ENCODE measurements at places on chromosomes 5 and 9.

- peak; percentile 65 for DNase-seq
These were observed 40.3 kb downstream of the SLC24A2 start for GRCh38 chr9:19748278-19749126.

GRCh38 chr5:144085381-144085780 is 85.1 kb downstream of the YIPF5 start:
- peak; percentile 56 for DNase-seq

DNA sequence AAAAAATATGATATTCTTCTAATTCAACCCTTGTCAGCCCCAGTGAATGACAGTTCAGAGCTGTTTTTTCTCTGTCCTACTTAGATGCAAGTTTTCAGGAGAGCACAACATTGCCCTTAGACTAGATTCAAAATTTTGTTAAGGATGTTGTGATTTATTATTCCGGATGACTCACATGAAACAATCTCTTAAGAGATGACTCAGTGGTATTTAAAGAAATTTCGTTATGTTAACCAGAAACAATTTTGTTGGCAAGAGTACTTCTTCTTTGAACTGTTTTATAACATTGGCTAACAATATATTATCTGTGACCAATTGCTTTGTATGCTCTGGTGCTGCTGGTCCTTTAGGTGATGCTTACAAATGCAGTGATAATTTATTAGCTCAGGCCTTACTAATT is 132.0 kb downstream of the IZUMO3 start:
- peak; percentile 52 for DNase-seq

DNA sequence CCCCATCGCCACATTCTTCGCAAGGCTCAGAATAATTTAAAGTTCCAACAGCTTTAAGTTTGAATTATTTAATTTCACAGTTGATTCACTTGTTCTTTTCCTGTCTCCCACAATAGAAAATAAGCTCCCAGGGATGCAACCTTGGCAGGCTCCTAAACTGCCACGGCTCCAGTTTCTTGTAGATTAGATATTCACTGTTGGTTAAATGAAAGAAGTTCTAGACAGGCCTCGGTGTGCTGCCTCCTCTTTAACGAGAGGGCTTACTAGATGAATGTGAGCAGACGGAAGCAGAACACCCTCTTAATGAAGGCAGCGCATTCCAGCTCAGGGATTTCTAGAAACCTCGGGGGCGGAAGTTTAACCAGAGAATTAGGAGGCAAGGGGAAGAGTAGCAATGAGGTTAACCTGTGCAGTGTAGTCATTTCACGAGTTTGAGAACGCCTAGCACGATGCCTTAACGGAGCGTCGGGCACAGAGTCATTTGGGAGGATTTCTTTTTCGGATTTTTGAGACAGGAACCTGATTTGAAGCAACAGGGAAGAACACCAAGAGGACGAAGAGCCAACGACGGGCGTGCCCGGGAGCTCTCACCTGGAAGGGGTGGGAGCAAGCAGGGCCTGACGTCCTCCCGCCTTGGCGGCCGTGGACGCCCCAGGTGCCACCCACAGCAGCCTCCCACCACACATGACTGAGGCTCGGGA is 637 bp upstream of the SMC5 start:
- DNase-seq = peak; percentile 84

DNA sequence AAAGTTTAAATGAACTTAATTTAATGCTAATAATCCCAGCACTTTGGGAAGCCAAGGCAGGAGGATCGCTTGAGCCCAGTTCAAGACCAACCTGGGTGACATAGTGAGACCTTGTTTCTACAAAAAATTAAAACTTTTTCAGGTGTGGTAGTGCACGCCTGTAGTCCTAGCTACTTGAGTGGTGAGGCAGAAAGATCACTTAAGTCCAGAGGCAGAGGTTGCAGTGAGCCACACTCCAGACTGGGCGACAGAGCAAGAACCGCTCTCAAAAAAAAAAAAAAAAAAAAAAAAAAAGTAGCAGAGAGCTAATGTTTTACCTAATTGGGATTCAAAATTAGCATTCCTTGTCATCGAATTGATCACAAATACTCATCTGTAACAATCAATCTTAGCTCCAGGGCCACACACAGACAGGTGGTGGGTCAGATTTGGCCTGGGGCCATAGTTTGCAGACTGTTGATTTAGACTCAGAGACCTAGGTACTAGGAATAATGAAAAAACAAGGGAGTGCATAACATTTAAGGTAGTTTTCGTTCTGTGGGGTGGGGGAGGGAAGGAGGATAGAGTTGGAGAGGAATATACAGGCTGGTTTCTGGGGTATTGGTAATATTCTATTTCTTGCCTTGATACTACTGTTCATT is 21.4 kb downstream of the HSDL2 start:
- DNase-seq = no peak

DNA sequence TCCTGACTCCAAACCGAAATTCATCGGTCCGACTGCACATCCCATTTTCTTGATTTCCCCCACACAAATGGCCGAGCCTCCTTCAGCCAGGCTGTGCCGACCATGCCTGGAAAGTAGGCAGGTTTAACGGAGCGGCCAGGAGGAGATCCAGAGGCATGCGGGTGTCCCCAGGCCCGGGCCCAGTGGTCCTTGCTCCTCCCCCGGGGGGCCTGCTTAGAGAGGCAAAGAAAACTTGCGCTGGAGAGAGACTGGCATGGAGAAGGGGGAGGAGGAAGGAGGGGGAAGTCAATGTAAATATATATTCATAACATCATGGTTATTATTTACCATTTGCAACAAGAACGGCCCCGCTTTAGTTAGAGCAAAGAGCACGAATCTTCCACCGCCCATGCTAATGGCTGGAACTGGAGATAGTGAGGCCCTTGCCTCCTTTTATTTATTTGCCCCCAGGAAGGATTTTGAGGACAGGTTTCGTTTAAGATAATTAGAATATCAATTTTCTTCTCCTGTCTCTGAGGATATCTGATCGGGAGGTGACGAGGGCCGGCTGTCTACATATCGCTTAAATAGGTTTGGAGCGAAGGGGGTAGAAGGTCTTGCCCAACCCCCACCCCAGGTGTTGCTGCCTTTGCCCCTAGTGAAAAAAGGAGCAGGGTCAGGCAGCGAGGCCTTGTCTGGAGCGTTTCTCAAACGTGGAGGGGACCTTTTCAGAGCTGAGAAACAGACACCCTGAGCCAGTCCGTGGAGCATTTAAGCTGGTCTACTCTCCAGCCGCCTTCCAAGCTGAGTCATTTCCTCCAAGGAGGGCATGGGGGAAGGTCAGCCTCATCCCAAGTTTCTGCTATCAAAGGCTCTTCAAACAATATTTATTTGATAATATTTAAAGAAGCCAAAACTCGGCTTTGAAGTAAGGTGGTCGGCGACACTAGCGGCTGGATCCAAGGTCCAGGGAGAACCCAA is 2.5 kb downstream of the BARHL1 start:
- peak; percentile 34 for DNase-seq

DNA sequence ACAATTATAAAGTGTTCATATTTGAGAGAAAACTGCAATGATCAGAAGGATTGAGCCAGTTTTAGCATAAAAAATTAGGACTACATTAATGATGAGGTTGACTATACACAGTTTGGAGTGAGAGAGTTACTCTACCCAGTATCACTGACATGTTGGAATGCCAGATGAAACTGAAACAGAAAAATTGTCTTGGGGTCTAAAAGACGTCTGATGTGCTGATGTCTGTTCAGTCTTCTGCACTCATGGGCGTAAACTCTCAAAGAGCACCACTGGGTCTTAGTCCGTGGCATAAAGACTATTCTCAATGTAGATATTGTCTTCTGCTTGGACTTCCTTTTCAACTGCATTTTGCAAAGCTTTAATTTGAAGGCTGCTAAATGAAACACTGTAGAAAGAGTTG is 29.5 kb downstream of the HAVCR1 start:
- no peak for DNase-seq

GRCh38 chr5:57416278-57416994 is 66.2 kb downstream of the ACTBL2 start:
- no peak for DNase-seq

GRCh38 chr9:27474305-27474704 is 49.8 kb upstream of the IFNK start:
- DNase-seq = no peak

GRCh38 chr9:100689635-100690034 is 111.8 kb downstream of the CAVIN4 start:
- DNase-seq = no peak

DNA sequence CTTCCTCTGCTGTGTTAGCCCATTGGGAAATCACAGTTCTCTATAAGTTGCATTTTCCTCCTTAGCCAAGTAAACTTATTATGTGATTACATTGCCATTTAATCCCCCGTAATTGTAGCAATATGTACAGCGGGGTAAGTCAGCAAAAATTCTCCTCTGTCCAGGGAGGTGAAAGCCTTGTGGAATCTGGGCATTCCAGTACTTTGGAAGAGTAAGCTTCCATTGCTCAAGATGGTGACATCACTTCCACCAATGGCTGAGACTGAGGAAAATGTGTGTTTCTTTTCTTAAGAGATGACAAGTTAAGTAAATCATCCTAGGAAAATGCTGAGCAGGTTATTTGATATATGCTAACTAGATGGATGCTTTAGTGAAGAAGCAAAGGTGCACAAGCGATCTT is 436.7 kb downstream of the CETN3 start:
- DNase-seq = peak; percentile 61

GRCh38 chr9:112012026-112012902 is 115.7 kb downstream of the UGCG start:
- DNase-seq = peak; percentile 89

DNA sequence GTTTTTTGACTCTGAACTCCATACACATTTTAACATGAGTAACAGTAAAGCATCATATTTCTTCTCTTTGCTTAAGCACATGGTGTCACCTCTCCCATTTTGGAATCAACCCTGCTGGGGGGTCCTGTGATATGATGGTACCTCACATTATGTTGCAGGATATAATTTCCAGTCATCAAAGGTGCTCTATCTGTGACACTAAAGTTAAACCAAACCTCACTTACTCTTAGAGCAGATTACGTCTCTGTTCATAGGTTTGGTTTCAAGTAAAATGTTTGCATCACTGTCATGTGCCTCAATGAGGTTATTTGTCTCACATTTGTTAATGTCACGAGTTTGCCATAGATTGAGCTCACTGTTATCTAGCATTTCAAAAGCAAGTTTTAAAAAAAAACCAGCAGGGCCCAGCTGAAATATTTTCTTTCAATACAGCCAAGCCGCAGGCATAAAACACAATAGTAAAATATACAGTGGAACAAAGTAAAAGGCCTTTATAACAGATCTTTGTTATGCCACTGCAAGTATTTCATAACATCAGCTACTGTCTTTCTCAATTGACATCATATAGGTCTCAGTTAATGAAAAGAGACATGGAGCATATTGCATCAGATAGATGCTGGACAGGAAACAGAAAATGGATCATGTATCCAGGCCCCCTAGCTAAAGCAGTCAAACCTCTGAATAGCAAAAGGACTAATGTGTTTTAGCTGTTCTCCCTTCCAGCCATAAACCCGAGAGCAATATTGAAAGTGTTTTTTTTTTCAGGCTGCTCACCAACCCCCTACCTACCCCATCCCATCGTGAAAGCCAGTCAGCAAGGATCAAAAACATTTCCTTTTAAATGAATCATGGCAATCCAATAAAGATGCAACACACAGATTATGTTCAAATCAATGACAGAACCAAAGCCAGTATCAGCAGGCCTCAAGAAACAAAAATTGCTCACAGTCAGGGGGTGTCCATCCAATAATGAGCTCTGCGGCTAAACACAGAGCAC is 182.1 kb upstream of the ITGA1 start:
- DNase-seq = no peak

DNA sequence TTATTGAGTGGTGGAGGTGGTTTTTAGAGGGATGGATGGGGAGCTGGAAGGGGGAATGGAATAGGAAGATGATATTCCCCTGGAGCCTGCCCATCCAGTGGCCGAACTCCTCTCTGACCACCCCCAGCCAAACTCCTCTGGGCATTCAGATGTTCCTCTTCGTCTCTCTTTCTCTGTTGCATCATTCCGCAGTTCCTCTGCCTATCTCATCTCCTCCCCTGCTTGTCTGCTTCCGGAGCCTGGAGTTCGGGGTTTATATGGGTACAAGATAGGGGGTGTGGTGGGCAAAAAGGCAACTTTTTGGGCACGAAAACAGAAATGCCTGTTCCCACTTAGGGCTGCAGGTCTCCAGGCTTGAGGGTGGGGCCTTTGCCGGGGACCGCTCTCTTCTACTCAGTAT is 12.2 kb upstream of the CDK5RAP2 start:
- DNase-seq = no peak

- DNase-seq = peak; percentile 94
These were observed 39.5 kb upstream of the GARNL3 start for GRCh38 chr9:127224883-127225739.

DNA sequence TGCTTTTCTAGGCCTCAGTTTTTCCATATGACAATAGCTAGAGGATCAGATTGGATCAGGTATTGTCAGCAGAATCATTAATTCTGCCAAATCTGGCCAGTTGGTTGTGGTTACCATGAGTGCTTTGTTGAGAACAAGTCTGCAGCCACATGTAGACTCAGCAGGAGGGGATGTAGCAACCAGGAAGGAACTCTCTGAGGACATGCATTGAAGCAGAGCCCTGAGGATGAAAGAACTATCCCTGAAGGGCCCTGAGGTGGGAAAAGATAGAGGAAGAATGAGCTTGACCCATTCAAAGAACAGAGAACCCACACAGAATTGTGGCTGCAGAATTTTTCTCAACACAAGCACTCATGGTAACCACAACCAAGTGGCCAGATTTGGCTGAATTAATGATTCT is 60.1 kb upstream of the AFAP1L1 start:
- no peak for DNase-seq

DNA sequence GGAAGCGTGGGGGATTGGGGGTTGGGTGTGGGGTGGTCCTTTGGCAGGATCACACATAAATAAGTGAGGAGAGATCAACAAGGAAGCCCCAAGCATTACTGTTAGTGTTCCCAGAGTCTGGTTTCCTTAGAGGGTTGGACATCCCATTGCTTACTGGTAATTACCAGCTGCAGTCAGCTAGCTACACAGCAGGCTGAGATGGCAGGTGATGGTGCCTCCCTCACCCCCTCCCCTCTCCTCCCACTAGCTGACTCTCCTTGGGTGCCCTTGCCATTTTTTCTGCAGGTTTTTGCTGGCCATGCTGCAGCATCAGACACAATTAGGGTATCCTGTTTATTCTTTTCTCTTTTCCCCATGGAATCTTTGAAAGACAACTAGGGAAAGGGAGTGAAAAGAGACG is 107.5 kb upstream of the TLR4 start:
- DNase-seq = no peak

DNA sequence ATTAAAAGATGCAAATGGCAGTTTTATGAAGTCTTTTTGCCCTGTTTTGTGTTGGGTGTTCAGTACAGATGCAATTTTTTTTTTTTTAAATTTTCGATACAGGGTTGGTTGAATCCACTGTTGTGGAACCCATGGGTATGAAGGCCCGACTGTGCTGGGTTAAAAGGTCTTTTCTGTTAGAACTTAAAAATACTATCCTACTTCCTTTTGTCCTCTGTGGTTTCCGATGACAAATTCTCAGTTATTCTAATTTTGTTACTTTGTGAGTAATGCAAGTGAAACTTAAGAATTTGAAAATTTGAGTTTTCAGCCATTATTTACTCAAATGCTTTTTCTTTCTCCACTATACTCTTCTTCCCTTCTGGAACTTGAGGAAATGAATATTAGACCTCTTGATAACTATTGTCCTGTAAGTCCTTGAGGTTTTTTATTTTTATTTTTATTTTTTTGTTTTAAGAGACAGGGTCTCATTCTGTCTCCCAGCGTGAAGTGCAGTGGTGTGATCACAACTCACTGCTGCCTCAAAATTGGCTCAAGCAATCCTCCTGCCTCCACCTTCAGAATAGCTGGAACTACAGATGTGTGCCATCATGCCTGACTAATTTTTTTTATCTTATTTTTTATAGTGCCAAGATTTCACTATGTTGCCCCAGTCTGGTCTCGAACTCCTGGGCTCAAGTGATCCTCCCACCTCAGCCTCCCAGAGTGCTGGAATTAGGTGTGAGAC is 67.5 kb downstream of the ZCCHC7 start:
- no peak for DNase-seq

GRCh38 chr9:124858330-124859046 is 3.3 kb downstream of the RPL35 start:
- DNase-seq = no peak

Data from epithelial cell of esophagus (primary cell).